A673 (cell line): ENCODE measurements at places on chromosomes 13 and 19. TPM values are rescaled to one million over a fixed set of nuclear protein-coding genes. Genes with fewer than 3 reads are reported as not detected.

DNA sequence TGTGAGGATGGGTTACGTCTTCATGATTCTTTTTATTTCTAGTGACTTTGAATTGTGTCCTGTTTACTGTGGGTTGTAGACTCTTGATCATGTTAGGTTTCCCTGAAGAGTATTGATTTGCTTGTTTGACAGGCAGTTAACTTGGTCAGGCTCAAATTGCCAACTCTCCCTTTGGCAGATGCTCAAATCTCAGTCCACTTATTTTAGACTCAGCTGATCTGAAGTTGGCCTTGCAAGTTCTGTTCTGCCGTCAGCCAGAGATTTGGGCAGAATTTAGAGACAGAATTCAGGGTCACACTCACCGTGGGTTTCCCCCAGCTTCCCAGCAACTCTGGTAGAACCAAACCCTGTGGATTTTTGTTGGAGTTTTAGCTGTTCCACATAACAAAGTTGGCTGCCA, 71.6 kb upstream of the TEX29 start:
- DNase-seq = no peak

DNA sequence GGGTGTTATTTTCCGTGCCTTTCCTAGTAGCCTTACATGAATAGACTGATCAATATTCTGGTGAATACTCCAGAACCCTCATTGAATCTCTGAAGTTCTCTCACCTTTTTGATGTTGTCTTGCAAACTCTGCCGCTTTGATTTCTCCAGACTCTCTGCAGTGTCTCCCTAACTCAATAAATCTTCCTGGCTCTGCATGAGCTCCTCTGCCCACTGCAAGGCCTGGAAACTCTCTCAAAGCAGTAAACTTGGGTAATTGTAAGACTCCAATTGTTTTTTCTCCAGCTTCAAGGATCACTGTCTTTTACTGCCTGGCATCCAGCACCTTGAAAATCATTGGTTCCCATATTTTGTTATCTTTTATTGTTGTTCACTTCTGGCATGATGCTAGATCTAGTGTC, 198.4 kb downstream of the GPC5 start:
- DNase-seq = no peak

DNA sequence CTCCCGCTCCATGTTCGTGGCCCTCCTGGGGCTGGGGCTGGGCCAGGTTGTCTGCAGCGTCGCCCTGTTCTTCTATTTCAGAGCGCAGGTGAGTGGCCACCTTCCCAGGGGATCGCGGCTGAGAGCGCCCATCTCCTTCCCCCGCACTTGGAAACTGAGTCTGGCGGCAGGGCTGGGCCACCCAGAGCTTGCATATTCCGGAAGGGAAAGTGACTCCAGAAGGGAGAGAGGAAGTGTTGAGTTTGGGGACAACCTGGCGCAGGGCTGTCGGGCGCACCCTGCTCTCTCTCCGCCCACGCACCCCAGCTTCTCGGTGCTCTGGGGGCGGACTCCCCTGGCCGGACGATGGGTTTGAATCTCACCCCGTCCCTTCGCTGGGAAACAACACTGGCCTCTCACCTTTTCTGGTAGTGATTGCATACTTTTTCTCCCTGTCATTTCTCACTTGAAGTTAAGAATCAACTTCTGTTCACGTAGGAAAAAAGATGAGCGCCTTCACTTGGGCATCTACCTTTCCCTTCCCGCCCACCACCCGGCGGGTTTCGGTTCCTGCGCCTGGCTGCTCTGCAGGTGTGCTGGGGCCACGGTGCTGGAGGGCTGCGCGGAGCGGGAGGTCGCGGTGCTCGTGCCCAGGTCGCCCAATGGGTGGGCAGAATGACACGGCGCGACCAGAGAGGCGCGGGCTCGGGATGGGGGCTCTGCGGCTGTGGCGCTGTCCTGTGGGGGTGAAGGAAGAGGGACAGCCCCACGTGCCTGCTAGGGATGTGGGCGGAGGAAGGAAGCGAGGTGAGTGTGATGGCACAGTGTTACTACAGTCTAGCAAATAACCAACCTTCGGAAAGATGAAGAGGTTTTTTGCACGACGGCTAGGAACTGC, 721 bp downstream of the TNFSF11 start:
- DNase-seq = no peak

DNA sequence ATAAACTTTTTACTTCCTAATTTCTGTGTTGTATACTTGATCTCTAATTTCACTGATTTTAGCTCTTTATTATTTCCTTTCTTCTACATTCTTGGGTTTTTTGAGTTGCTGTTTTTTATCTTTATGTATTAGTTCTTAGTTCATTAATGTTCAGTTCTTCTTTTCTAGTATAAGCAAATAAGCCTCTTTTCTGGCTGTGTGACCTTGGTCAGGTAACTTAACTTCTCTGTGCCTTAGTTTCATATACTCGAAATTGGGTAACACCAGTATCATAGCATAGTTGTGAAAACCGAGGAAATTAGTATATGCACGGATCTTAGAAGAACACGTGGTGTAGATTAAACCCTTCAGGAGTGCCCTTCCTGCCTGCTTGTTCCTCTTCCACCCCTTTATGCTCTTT, 130.2 kb upstream of the C1QTNF9B start:
- DNase-seq = no peak

DNA sequence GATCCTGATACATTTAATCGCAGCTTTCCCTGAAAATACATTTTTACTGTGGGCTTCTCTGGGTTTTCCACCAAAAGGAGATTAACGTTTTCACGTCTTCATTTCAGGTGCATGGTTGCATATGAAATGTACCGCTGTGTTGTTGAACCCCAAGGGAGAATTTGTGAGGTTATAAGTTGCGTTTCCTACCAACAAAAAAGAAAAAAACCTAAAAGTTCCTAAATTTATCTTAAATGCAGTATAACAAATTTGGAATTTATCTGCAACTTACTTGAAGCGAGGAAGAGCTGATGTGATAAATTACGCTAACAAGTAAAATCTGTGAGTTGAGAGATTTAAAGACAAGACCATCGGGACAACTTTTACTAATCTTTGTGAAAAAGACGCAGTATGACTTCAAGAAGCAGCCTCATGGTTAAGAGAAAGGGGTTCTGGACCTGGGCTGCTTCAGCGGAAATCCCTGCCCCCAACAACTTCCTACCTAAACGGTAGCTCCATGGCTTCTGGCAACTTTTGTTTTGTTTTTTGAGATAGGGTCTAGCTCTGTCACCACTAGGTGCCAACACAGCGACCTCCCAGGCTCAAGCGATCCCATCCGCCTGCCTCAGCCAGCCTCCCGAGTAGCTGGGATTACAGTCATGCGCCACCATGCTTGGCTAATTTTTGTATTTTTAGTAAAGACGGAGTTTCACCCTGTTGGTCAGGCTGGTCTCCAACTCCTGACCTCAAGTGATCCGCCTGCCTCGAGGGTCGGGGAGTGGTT, 958 bp upstream of the OBI1 start:
- peak; percentile 42 for DNase-seq

DNA sequence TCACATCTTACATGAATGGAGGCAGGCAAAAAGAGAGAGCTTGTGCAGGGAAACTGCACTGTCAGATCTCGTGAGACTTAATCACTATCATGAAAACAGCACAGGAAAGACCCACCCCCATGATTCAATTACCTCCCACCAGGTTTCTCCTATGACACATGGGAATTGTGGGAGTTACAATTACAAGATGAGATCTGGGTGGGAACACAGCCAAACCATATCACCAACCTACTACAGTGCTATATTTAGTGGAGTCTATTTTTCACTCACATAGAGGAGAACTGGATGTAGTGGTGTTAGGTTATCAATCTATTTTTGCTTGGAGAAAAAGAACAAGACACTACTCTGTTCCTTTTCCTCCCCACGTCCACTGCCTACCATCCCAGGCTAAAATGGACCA, 276.6 kb downstream of the KCTD12 start:
- DNase-seq = no peak

DNA sequence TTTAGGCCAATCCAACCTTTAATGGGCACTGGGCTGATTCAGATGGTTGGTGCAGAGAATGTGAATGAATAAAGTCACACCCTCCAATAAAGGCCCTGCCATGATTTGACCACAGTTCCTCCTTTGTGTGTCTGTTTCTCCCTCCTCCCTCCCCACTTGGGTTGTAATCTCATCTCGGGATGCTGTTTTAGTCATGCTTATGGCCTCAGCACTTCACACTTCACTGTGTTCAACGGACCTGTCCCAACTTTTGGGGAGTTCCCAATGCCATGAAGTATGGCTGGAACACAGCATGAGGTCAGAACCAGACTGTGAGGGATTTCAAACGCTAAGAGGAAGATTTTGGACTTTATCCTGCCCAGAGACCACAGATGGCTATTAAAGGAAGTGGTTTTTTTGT, 5.6 kb upstream of the RAB8A start:
- no peak for DNase-seq

- no peak for DNase-seq
Observed at GRCh38 chr19:807627-808422, 10.6 kb downstream of the PTBP1 start.

- DNase-seq = peak; percentile 58
Observed at GRCh38 chr19:39845584-39845932, 621 bp downstream of the FBL start.

DNA sequence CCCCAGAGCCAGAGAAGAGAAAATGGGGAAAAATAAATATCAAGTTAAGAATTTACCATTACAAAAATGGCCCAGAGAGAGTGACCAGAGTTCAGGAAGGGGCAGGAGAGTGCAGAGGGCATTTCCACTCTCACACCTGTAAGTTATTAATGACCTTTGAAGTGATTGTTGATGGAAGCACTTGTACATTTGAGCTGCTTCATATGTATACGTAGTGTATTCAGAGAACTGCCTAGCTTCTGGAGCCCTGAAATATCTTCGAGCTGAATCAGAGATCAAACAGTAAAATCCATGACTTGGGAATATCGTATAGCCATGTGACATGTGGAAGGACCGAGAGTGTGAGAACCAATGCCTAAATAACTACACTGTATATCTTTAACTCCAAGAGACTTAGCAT, 49.2 kb upstream of the PCCA start:
- DNase-seq = no peak

DNA sequence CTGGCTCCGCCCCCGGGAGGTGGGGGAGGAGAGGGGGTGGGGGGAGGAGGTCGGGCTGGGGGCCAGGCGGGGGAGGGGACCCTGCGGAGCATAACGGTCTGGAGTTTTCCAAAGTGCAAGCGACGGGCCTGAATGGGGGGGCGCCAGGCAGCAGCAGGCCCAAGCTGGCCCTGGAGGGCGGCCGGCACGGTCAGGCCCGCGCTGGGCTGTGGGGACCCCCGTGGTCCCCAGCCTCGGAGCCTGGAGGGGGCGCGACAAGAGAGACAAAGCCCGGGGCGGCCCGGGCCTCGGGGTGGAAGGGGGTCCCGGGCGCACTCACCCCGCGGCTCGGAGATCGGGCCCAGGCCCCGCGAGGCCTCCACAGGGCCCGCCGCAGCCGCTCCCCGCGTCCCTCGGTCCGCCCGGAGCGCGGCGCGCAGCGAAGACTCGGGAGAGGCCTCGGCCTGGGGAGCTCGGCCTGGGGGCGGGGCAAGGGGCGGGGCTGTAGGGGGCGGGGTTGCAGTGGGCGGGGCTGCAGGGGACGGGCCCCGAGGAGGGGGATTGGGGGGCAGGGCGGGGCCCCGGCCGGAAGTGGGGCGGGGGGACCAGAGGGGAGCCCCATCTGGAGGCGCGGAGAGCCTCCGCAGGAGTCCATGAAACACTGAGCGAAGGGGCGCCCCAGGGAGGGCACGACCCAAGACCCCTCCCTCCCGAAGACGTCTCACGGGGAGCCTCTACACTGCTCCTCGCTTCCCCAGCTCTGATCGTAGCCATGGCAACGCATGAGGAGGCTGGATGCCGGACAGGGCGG, 47.6 kb downstream of the PTPRS start:
- DNase-seq = peak; percentile 86

GRCh38 chr19:50994129-50994528, 7.3 kb downstream of the KLK8 start:
- DNase-seq = peak; percentile 21

DNA sequence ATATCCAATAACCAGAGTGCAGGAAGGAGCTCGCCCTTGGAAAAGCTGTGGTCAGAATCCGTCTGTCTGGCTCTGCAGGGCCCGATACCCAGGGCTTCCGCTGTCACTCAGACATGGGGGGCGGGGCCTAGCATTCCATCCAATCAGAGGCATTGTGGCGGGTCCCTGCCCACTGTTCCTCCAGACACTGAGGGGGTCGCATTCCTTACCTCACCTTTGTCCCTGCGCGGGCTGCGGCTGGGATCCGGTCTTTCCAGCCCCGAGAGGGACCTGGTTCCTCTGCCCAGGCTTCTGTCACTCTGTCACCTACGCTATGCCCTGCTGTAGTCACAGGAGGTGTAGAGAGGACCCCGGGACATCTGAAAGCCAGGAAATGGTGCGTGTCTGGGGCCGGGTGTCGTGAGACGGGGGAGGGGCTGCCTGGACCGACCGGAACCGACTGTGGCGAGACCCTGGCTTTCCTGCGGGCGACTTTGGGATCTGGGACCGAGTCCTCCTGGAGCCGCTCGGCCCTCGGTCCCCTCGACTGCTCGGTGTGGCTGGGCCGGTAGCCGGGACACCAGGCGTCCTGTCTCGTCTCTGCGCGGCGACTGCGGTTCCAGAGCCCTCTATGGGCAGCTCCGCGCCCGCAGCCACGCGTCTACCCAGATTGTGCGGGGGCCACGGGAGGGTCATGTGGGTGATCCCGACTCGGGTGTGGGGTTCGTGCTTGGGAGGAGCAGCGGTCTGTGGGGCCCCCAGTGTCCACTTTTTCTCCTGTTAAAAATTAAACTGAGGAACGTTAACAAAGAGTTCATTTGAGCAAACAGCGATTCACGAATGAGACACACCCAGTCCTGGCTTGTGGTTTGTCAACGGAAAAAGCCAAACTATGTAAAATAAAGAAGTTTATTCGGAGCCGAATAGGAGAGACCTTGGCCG, at the start of gene ZNF69:
Gene ZNF69, plus strand, starts transcription at position 172 of the 921 bp plus-strand sequence. Its CDS starts 142 bp downstream, at position 314.
- peak; percentile 76 for DNase-seq

DNA sequence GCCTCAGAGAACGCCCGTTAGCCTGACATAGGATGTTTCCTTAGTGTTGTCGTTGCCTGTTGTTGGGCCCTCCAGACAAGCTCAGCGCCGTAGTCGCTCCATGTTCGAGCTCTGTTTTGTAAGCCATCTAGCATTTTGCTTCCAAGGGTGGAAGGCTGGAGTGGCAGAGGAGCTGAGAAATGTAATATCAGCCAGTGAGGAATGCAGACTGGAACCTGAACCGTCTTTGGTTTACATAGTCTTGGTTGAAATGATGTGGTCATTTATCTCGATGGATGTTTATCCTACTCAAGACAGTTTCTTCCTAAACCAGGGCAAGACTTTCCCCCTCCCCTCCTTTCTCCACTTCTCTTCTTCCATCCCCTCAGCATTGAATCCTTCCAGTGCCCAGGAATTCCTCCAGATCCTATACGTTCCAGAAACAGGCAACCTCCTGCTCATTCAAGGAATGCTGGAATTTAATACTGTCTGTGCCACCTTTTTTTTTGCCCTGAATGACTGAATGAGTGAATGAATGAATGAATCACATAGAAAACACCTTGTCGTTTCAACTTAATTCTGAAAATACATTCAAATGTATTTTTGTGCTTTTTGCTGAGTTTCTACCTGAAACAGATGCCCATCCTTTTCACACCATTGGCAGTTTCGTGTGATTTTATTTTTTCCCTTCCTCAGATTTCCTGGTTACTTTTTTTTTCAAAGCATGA, 109.5 kb upstream of the MBNL2 start:
- no peak for DNase-seq

The TMC4 gene
- total RNA-seq = 0.58 and 0.96 TPM in 2 replicates

The TMIGD2 gene
- total RNA-seq = not detected in 2 replicates

The SIAH3 gene
- total RNA-seq = 4.6 and 5.8 TPM in 2 replicates

The NUDT15 gene
- 48.6 and 52.2 TPM in 2 replicates for total RNA-seq

The APOC1 gene
- 2.3 and 5.5 TPM in 2 replicates for total RNA-seq

The TMEM221 gene
- 0.31 TPM in 1 of 2 replicates, not detected in the other for total RNA-seq
